GM23248 (cell line): ENCODE measurements at places on chromosomes 12 and 14. TPM values are rescaled to one million over a fixed set of nuclear protein-coding genes. Genes with fewer than 3 reads are reported as not detected.

DNA sequence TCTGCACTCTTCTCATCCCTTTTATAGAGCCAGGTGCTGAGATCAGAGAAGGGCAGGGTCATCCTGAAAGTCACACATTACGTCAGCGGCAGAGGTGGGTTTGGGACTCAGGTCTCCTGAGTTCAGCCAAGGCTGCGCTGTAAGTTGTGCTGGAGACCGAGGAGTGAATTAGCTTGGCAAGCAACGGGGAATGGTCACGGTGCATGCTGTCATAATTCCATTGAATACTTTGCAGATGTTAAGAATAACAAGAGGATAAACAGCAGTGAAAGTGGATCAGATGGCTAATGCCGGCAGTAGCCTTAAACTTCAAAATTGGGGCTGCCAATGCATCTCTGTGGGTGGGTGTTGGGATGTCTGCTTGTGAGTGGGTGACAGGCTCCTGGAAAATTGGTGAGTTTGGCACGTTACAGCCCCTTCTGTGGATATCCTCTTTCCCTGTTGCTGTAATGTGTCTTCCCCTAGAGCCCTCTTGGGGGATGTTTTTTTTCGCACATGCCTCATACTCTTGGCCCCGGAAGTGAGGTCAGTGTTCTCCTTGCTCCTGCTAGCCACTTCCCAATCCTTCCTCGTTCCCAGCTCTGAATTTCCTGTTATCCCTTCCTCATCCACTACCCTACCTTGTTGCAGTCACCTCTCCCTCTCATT is 287.1 kb upstream of the SRRM4 start:
- no peaks in the 10 kb centered on the region for H3K27me3 ChIP-seq
- H3K4me1 ChIP-seq = no peaks in the 10 kb centered on the region
- no peak overlapping the region for H3K4me3 ChIP-seq

- no peak for DNase-seq
- peaks cover 9% of the 10 kb centered on the region for H3K36me3 ChIP-seq
- no peaks in the 10 kb centered on the region for H3K27me3 ChIP-seq
- H3K4me1 ChIP-seq = peaks cover 20% of the 10 kb centered on the region
- no peak overlapping the region for H3K4me3 ChIP-seq
- no peak overlapping the region for H3K27ac ChIP-seq
Measured at GRCh38 chr12:106839333-106839732, 64.9 kb downstream of the RIC8B start.

DNA sequence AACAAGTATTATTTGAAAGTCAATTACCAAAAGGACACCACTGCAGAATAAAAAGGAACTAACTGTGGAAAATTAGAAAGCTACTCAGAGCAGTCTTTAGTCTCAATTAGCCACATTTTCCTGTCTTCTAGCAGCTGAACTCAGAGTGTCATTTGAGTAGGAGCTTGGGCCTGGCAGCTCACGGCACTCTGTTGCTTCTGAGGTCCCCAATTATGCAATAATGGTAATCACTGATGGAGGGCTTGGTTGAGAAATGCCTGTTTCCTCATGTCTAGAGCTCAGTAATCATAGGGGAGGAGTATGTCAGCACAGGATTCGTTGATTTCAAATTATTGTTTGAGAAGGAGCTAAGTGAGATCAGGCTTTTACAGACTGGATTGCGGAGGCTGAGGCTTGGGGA is 108.6 kb downstream of the VRK1 start:
- no peaks in the 10 kb centered on the region for H3K36me3 ChIP-seq
- no peaks in the 10 kb centered on the region for H3K27me3 ChIP-seq
- no peak for DNase-seq
- no peak overlapping the region for H3K4me3 ChIP-seq
- no peaks in the 10 kb centered on the region for H3K4me1 ChIP-seq
- H3K27ac ChIP-seq = no peak overlapping the region

- peaks cover 6% of the 10 kb centered on the region for H3K4me1 ChIP-seq
- H3K27me3 ChIP-seq = no peaks in the 10 kb centered on the region
- H3K36me3 ChIP-seq = peaks cover 32% of the 10 kb centered on the region
- H3K27ac ChIP-seq = no peak overlapping the region
- no peak overlapping the region for H3K4me3 ChIP-seq
- DNase-seq = no peak
Measured at GRCh38 chr12:12909995-12910420, 18.6 kb downstream of the GPRC5A start.

DNA sequence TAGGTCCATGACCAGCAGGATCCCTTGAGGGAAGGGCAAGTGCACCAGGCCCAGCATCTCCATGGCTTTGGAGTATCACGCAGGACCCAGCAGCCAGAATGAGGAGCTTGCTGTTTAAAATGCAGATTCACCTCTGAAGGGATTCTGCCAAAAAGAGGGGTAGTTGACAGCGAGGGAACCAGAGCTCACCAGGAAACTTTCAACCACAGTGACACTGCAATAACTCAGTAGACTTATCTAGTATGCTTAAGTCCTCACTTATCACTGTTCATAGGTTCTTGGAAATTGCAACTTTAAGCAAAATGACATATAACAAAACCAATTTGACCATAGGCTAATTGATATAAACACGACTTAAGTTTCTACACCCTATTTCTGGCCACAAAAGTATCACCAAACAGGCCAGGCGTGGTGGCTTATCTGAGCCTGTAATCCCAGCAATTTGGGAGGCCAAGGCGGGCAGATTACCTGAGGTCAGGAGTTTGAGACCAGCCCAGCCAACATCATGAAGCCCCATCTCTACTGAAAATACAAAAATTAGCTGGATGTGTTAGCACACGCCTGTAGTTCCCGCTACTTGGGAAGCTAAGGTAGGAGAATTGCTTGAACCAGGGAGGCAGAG is 21.4 kb upstream of the CKAP4 start:
- DNase-seq = no peak
- no peak overlapping the region for H3K4me3 ChIP-seq
- H3K4me1 ChIP-seq = no peaks in the 10 kb centered on the region

DNA sequence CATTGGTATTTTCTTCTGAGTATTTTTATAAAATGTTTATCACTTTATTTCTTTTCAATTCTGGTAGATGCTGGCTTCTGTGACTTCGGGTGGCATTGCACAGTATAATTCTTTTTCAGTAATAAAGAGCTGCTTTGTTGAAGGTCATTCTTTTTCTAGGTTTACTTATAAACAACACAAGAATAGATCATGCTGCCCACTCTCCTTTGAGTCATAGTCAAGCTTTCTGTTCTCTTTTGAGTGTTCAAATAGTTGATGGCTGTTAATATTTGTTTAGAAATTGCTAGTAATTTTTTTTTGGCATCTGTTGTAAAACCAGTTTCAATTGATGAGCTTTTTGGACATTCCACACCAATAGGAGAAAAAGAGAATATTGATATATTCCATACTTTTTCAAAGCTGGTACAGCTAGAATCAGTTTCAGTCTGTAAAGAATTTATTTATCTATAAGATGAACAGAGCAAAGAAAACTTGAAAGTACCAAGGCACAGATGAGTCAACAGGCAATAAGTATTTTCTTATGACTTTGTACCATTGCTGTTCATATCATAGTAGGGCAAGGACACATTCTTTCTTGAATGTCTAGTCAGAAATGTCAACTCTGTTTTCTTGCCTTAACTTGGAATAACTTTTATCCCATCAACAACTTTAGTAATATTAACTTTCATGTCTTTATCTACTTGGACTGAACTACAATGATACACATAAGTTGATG is 513.0 kb upstream of the SEL1L start:
- H3K27me3 ChIP-seq = no peaks in the 10 kb centered on the region
- H3K4me3 ChIP-seq = no peak overlapping the region
- no peak overlapping the region for H3K27ac ChIP-seq
- H3K4me1 ChIP-seq = no peaks in the 10 kb centered on the region

The KCNH5 gene
- not detected in 2 replicates for polyA plus RNA-seq

The KRT79 gene
- polyA plus RNA-seq = 0.15 TPM in 1 of 2 replicates, not detected in the other

DNA sequence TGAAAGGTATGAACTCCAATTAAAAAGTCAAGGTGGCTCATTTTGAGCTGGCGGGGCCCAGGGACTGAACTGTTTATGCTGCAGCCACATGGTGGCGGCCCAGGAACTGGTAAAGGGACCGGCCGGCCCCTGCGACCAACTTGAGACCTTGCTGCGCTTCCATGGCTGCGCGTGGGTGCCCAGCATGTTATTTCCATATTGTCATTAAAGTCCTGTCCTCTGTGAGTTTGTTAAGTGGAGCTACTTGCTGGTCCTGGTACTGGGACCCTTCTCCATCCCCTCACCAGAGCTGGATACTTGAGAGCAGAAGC is 62.3 kb downstream of the BEGAIN start:
- no peaks in the 10 kb centered on the region for H3K27me3 ChIP-seq
- H3K27ac ChIP-seq = no peak overlapping the region
- no peaks in the 10 kb centered on the region for H3K4me1 ChIP-seq
- H3K36me3 ChIP-seq = no peaks in the 10 kb centered on the region; the same call in 1 of the 2 replicates
- peak; percentile 47 for DNase-seq

DNA sequence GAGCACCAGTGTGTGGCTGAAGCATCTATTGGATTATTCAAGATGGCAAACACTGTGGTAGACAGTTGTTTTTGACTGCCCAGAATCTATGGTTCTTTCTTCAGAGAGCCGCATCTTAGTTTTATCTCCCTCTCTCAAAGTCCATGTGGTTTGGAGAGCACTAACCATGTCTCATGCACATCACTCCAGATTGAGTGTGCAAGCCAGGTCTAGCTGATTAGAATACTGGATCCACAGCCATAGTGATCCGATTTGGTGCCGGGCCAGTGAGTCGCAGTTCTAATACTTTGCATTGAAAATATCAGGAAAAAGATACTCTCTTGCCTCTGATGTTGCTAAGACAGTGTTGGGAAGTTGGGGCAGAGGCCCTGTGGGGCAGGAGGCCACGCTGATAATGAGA is 4.6 kb upstream of the SBNO1 start:
- no peaks in the 10 kb centered on the region for H3K36me3 ChIP-seq
- H3K4me3 ChIP-seq = no peak overlapping the region
- no peaks in the 10 kb centered on the region for H3K27me3 ChIP-seq
- H3K4me1 ChIP-seq = peaks cover 5% of the 10 kb centered on the region; the same call in 1 of the 2 replicates
- no peak for DNase-seq
- H3K27ac ChIP-seq = no peak overlapping the region
